NCI-H2081 treated with DMSO at 0.1 percent for 48 hours (cell line): ENCODE measurements at places on chromosomes 2 and 18.

GRCh38 chr2:74228772-74229171 lies 30.4 kb downstream of the MTHFD2 start:
- no peak for DNase-seq

DNA sequence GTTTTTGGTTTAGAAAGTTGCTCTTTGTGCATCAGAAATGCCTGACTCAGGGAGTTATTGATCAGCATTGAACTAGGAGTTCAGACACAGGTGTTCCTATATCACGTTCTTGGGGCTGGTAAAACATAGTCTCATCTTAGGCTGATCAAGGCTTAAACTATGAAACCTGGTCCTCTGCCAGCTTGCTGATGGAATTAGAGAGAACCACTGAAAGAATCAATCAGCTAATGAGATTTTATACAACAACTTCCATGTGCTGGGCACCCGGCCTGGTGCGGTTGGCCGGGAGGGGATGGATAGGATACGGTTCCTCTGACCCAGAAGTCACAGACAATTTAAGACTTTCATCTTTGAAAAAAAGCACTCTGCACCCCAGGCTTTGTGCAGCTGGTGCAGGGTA lies 164.9 kb downstream of the RDH14 start:
- no peak for DNase-seq

GRCh38 chr2:105665480-105665879 lies 79.2 kb upstream of the NCK2 start:
- DNase-seq = no peak

GRCh38 chr18:76491776-76492668 lies 3.0 kb downstream of the ZNF516 start:
- DNase-seq = no peak

GRCh38 chr2:204972606-204973336 lies 427.5 kb downstream of the PARD3B start:
- DNase-seq = no peak

DNA sequence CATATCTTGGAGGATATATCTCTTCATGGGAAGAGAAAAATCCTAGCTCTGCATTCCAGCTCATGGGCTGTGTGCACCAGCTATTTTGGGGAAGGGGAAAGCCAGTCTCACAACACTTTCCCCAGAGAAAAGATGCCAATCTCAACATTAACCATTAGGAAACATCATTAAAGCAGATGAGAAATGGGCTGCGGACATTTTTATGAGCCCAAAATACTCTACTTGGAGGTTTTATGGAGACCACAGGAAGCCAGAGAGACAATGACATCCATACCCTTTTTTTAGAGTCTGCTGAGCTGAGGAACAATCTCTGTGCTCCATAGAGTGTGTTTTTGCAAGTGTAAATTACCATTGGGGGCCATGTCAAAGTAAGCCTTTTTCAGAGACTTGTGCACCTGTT lies 213.7 kb downstream of the TRIB2 start:
- DNase-seq = no peak

DNA sequence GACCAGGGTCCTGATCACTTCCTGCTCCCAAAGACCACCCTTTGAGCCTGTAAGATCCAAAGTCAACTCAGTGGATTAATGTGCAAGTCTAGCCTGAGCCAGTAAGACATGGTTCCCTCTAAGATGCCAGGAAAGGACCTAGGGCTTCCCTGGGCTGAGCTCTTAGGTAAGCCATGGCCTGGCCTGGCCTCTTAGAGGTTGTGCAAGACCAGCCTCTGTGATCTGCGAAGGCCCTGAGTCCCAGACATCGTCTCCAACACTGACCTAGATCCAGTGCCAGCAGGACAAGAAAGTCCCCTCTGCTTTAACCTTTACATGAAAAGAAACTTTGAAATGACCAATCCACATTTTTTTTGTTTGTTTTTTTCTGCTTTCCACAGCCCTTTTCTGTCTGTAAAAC lies 73.6 kb upstream of the CYP1B1 start:
- no peak for DNase-seq

DNA sequence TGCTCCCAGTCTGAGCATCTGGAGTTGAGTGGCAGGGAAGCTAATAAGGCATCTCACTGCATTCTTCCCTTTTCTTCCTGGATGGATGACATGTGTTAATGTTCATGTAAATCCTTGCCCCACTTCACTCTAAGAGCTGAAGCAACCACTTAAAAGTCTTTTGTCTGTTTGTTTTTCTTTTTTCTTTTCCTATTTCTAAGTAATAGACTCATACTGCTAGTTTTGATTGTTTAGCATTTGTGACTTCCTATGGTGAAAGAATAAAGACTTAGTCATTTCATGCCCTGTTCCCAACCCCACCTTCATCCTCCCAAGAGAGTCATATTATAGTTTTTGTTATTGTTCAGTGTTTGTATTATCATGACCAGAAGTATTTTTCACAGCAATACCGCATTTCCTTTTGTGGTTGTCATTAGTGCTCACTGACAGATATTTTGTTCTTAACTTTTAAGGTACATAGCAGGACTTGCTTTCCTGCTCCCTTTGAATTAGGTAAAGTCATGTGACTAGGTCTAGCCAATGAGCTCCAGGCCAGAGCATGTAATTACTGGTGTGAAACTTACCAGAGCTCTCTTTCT lies 18.1 kb upstream of the SPP2 start:
- no peak for DNase-seq

DNA sequence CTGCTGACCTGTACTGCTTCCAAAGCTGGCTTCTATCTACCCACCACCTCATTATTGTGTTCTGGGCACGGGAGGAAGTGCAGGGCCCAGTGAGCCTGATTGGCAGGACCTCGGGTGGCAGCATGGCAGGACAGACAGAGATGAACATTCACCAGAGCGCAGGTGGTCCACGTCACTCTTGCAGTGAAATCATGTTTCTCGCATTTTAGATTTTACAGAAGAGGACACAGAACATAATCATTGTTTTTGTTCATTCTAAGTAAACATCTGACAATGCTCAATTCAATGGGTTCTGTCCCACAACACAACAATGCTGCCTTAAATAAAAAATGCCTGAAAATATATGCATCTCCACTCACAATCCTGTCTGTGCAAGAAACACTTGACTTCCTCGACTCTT lies 11.5 kb upstream of the BIN1 start:
- no peak for DNase-seq

DNA sequence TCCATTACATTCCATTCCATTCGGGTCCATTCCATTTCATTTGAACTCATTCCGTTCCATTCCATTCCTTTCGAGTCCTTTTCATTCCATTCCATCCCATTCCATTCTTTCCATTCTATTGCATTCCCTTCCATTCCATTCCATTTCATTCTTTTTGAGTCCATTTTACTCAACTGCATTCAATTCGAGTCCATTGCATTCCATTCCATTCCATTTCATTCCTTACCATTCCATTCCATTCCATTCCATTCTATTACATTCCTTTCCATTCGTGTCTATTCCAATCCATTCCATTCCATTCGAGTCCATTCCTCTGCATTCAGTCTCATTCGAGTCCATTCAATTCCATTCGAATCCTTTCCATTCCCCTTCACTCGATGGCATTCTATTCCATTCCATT lies 1128.8 kb downstream of the RPIA start:
- no peak for DNase-seq

DNA sequence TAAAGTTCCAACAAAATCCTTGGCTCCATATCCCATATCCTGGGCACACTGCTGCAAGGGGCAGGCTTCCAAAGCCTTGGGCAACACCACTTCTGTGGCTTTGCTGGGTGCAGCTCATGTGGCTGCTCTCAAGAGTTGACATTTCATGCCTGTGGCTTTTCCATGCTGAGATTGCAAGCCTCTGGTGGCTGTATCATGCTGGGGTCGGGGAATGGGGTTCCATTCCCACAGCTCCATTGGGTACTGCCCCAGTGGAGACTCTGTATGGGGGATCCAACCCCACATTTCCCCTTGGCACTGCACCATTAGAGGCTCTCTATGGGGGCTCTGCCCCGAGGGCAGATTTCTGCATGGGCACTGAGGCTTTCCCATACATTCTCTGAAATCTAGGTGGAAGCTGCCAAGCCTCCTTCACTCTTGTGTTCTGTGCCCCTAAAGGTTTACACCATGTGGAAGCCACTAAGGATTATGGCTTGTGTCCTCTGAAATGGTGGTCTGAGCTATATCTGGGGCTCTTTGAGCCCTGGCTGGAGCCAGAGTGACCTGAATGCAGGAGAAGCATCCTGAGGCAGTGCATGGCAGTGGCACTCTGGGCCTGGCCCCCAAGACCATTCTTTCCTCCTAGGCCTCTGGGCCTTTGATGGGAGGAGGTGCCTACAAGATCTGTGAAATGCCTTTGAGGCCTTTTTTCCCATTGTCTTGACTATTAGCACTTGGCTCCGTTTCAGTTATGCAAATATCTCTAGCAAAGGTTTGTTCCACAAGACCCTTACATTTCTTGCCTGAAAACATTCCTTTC lies 107.9 kb downstream of the PTGR3 start:
- DNase-seq = no peak

DNA sequence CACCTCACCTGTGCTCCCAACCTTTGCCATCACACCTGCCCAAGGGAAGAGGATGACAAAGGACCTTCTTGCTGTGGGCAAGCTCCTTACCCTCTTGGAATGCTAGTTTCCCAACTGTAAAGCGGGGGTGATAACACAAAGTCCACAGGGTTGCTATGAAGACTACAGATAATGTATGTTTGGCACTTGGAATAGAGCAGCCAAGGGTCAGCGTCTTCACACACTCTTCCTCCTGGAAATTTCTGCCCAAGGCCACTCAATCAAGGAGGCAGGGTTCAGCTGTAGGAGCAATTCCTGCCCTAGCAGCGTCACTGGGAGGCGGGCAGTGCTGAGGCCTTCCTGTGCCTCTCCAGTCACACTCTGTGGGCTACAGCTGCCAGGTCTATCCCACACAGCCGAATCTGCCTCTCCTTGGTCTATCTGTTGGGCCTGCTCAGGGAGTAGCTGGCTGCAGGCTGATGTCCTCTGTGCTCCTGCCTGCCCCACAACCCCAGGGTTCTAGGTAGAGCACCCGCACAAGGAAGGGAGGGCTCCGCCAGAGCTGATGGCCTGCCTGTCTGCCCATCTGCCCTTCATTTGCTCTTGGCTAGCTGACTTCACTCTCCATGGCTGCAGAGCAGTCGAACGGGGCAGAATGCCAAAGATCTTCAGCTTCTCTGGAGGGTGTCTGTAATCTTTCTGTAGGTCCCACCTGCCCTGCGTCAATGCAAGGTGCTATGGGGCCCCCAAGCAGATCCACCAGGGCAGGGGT lies 91.9 kb downstream of the MRO start:
- DNase-seq = no peak

GRCh38 chr2:186749219-186749618 lies 55.4 kb downstream of the FAM171B start:
- no peak for DNase-seq

- no peak for DNase-seq
These were observed 112.7 kb upstream of the TACR1 start for GRCh38 chr2:75311993-75312392.

GRCh38 chr2:168574856-168575630 lies 119.0 kb downstream of the CERS6 start:
- no peak for DNase-seq

- no peak for DNase-seq
These were observed 85.1 kb upstream of the ATL2 start for GRCh38 chr2:38462121-38462661.

- no peak for DNase-seq
These were observed 16.2 kb upstream of the BCL11A start for GRCh38 chr2:60569680-60570111.

- DNase-seq = no peak
These were observed 8.3 kb downstream of the FOSL2 start for GRCh38 chr2:28400921-28401320.

GRCh38 chr2:218721934-218722333 lies 11.3 kb downstream of the TTLL4 start:
- no peak for DNase-seq

GRCh38 chr2:143545949-143546255 lies 416.7 kb downstream of the ARHGAP15 start:
- no peak for DNase-seq

- DNase-seq = no peak
These were observed 36.6 kb upstream of the TAF1B start for GRCh38 chr2:9806656-9807055.

- DNase-seq = no peak
These were observed 19.1 kb downstream of the MXD1 start for GRCh38 chr2:69933839-69934613.

GRCh38 chr2:214264171-214264570 lies 146.7 kb upstream of the VWC2L start:
- no peak for DNase-seq

DNA sequence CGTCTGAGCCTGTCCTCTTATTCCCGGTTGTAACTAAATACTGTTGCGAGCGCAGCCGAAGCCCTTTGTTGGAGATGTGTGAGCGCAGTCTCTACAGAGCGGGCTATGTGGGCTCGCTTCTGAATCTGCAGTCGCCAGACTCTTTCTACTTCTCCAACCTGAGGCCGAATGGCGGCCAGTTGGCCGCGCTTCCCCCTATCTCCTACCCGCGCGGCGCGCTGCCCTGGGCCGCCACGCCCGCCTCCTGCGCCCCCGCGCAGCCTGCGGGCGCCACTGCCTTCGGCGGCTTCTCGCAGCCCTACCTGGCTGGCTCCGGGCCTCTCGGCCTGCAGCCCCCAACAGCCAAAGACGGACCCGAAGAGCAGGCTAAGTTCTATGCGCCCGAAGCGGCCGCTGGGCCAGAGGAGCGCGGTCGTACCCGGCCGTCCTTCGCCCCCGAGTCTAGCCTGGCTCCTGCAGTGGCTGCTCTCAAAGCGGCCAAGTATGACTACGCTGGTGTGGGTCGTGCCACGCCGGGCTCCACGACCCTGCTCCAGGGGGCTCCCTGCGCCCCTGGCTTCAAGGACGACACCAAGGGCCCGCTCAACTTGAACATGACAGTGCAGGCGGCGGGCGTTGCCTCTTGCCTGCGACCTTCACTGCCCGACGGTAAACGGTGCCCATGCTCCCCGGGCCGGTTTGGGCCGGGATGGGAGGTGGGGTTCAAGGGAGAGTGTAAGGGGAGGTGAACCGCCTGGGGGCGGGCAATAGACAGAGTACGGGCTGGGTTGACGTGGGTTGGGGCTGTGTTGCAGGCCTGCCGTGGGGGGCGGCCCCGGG lies at the start of gene HOXD12:
Gene HOXD12 (plus strand): TSS at position 68 of the 819 bp plus-strand sequence. CDS start 7 bp downstream, at position 75.
- DNase-seq = no peak

- no peak for DNase-seq
These were observed 413.0 kb downstream of the CDH2 start for GRCh38 chr18:27763936-27764335.

- DNase-seq = no peak
These were observed 294.9 kb downstream of the NAPG start for GRCh38 chr18:10820681-10821080.

- no peak for DNase-seq
These were observed 15.7 kb downstream of the COL4A3 start for GRCh38 chr2:227179988-227180685.

GRCh38 chr2:6692819-6693218 lies 172.9 kb downstream of the CMPK2 start:
- DNase-seq = no peak

- no peak for DNase-seq
These were observed 27.9 kb downstream of the NOL10 start for GRCh38 chr2:10661846-10662245.

GRCh38 chr2:219527472-219527871 lies 13.2 kb downstream of the ASIC4 start:
- no peak for DNase-seq

- no peak for DNase-seq
These were observed 22.6 kb upstream of the RPIA start for GRCh38 chr2:88668862-88669261.
